ENCODE measurements at places on chromosomes 4 and X.

DNA sequence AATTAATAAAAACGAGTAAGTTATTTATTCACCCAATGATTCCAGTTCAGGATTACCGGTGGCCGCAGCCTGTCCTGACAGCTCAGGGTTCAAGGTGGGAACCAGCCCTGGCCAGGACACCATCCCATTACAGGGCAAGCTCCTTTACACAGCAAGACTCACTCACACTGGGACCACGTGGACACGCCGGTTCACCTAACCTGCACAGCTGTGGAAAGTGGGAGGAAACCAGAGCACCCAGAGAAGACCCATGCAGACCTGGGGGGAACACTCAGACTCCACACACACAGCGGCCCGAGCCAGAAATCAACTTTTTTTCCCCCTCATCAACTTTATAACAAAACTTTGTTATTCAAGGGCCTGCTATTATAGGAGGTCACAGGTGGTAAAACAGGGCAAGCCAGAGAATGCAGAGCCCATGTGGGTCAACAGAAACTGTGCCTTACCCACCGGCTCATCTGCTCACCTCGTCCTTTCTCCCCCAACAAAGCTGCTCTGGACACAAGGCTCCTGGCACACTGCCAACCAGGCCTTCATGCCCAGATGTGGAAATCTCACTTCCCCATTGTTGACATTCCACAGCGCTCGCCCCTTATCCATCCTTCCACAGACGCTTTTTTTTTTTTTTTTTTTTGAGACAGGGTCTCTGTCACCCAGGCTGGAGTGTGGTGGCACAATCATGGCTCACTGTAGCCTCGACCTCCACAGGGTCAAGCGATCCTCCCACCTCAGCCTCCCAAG, 8.0 kb upstream of the ODAPH start:
- no peak for DNase-seq

DNA sequence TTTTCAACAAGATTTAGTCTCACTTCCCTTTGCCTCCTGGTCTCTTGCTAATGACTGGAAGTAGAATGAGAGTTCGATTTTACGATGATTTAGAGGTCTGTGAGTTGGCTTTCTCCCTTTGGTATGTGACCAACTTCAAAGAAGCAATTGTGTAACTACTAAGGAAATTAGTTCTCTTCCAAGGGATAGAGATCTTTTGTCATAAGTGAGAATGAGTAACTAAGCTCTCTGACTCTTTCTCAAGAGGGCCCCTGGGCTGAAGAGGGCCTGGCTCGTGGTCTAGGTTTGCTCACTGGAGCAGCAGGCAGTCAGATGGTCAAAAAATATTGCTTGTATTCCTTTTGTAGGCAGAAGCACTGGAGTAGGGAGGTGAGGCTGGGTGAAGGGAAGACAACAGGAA, 176.3 kb downstream of the ENOX2 start:
- no peak for DNase-seq

DNA sequence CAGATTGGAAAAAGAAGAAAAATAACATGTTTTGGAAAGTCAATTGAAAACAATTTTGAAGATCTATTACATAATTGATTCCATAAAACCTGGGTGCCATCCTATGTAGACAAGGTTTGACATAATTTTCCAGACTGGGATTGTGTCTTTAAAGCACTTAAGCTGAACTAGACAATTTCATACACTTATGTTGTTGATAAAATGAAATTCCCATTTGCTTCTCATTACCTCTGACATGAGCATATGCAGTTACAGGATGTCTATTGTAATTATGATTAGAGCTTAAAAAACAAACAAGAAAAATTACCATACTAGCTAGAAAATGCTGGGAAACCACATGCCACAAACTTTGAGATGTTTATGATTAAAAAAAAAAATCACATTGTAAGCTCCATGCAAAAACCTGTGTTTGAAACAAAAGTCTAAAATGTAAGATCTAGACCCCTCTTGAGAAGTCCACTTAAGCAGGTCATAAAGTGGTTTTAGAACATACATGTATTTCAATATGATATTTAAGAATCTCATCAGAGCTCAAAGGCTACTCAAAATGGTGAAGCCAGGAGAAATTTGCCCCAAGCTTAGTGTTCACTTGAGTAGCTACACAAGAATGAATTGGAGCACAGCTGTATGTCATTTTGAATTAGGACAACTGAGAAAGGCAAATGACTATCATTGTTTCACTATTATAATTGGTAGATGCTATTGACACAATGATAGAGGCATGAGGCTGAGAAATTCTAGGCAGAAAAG, 181.1 kb upstream of the PABPC4L start:
- no peak for DNase-seq

DNA sequence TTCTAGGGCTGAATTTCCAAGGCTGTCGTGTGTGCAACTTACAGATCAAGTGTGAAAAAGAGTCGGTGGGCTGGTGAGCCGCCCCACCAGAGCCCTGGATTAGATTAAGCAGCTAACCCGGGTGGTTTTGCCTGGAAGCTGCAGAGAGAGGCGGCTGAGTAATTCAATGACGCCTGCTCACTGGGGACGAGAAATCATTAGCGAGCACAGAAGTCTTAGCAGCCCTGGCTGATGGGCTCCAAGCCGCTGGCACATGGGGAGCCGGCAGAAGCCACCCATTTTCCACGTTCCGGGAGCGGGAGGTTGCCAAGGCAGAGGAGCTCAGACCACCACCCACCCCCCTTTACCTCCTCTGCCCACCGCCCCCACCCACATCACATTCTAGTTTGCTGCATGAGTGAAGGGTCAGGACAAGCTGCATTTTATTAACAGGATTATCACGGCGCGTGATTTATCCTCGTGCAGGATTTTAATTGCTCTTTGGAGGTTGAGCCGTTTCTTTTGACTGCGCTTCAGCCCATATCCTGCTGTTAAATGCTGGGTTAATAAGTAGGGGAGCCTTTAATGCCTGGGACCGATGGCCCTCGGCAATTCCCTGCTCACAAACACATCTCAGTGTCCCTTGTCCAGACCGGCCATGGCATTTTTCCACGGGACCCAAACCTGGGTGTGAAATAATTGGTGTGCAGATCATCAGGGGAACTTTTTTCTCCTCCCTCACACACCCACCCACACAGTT, 19.1 kb downstream of the BCOR start:
- no peak for DNase-seq

DNA sequence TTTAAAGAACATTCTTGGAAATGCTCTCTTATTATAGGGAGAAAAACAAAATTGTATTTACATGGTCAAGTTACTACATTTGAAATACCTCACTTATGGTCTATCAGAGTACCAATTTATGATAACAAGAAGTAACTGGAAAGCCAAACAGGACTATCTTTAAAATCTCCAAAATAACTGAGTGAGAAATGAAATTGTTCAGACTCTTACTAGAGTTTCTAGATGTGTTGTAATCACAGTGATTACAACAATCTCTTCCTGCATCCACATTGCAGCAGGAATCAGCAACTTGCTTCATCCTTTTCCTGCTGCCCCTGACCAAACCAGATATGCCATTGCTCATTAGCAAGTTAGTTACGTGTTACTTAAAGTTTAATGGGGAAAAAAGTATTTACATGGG, 245.2 kb upstream of the SMIM31 start:
- no peak for DNase-seq

GRCh38 chrX:123060986-123061385, 123.1 kb upstream of the GRIA3 start:
- no peak for DNase-seq

GRCh38 chr4:19213388-19213787, 1038.3 kb upstream of the SLIT2 start:
- no peak for DNase-seq

DNA sequence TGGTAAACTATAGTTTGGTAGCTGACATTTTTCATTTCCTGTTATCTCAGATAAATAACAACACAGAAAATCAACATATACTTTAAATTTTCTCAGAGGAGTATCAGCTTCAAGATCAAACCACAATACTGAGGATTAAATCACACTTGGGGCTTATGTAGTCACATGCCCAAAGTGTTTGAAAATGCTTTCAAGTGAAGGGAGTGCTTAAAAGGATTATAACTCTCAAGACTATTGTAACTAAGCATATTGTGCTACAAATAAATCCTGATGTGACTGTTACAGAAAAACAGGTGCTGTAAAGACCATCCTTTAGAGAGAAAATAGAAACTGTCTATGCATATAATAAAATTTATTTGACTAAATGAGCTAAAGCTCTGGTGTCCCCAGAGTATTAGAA, 887.6 kb downstream of the ADGRL3 start:
- DNase-seq, result no peak

GRCh38 chr4:151990201-151990600, 229.4 kb upstream of the GATB start:
- no peak for DNase-seq

DNA sequence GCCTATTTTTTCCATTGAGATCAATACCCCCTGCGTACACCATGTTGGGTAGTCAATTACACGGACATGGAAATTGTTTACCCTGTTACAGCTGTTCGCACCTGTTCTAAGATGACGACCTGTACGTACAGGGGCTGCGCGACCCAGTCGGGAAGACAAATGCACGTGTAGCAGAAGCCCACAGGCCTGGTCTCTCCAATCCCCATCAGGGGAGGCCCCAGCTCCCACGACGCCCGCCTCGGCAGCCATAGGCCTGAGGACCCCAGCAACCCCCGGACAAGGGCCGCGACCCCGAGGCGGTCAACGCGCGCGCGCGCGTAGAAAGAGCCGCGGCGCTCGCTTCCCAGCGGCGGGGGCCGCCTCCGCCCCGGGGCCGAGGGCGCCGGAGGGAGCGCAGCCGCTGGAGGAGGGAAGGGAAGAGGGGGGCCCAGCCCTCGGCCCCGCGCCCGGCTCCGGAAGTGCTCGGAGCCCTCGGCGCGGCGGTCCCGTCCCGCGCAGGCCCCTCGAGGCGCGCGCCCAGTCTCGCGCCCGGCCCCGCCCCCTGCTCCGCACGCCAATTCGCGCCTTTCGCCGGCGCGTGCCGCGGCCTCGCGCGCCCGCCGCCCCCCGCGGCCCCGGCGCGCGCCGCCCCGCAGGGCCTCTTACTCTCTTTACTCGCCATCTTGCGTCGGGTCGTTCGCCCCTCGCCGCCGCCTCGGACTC, 618 bp downstream of the RBBP7 start:
- no peak for DNase-seq

DNA sequence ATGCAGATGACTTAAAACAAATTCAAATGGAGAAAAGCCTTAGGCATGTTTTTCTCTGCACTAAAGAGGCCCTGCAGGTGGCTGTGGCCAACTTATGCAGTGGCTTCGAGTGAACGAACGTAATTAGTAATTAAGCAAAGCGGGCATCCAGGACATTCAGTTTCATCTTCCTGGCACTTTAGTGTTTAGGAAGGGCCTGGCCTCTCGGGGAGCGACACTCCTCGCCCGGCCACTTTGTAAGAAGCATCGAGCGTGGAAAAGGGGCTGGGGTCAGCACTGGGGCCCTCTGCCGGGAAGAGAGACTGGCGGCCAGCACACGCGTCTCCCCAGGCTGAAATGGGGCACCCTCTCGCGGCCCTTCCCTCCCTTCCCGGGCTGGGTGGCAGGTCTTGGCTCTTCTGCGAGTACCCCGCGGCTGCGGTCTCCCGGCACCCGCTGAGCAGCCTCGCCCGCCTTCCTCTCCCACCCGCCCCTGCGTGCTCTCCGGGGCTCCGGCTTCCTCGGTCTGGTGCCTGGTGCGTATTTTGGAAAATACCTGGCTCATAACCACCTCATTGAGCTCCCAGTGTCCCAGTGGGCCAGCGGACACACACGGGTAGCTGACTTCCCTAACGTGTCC, 677 bp upstream of the CYP4V2 start:
- no peak for DNase-seq

- no peak for DNase-seq
These were observed 11.7 kb upstream of the BCOR start for GRCh38 chrX:40109288-40110008.

GRCh38 chrX:104922206-104922621, 298.3 kb downstream of the TEX13A start:
- no peak for DNase-seq

- peak; percentile 1 for DNase-seq
These were observed 847 bp downstream of the PI4K2B start for GRCh38 chr4:25234390-25235370.

GRCh38 chr4:120918788-120919187, 3.7 kb downstream of the PRDM5 start:
- no peak for DNase-seq

DNA sequence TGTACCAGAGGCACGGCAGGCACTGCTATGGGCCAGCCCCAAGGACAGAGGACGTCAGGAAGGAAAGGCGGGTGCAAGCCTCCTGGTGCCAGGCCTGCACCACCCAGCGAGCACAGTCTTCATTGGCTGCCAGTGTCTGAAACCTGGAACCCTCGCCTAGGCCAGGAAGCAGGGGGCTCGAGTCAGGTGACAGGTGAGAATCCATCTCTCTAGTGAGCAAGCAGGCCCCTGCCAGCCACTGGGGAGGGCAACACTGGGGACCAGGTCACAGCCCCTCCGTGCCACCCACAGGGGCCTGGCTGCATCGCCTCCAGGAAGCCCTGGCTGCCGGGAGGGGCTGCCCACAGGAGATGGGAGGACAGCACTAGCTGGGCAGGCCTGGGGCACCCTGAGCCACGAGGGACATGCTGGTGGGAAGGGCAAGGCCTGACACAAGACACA, 6.9 kb upstream of the HAUS3 start:
- DNase-seq, result no peak

DNA sequence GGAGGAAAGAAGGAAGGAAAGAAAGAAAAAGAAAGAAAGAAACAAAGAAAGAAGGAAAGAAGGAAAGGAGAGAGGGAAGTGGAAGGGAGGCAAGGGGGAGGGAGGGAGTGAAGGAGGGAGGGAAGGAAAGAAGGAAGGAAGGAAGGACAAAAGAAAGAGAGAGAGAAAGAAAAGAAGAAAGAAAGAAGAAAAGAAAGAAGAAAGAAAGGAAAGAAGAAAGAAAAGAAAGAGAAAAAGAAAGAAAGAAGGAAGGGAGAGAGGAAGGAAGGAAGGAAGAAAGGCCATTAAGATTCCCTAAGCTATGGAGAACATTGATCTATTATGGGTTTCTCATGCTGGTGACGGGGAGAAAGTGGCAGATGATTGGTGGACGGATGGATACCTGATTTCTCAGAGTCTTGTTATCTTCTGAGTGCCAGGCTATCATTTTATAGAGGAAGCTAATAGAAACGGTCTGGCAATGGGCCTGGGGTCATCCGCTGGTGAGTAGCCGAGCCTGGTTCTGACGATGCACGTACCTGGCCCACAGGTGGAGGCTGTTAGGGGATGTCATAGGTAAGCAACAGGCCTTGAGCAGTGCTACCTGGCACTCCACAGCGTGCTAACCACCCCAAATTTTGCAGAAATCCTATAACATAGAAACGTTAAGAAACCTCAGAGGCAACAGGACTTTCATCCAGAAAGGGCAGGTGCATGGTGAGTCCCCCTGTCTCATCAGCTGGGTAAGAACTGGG, 142.9 kb downstream of the SHOX start:
- no peak for DNase-seq

DNA sequence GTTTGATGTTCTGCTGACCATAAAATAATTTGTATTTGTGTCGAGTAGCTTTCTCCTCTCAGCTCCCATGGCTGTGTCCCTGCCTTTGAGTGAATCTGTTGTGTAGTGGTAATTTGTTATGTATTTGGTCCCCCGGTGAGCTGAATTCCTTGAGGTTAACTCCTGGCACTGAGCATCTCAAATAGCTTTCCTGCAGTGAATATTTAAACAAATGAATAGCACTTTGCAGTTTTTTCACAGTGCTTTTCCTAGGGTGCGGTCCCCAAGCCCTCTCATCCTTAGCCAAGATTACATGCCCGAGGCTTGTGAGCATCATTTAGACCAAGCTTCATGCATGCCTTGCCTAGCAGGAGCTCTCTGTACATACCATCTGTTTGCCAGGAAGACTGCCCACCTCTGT, 74.2 kb downstream of the CLDN34 start:
- DNase-seq, result no peak

All from cerebellar nuclear complex (tissue), 1 donor.